ENCODE measurements at places on chromosomes 13 and 19.

DNA sequence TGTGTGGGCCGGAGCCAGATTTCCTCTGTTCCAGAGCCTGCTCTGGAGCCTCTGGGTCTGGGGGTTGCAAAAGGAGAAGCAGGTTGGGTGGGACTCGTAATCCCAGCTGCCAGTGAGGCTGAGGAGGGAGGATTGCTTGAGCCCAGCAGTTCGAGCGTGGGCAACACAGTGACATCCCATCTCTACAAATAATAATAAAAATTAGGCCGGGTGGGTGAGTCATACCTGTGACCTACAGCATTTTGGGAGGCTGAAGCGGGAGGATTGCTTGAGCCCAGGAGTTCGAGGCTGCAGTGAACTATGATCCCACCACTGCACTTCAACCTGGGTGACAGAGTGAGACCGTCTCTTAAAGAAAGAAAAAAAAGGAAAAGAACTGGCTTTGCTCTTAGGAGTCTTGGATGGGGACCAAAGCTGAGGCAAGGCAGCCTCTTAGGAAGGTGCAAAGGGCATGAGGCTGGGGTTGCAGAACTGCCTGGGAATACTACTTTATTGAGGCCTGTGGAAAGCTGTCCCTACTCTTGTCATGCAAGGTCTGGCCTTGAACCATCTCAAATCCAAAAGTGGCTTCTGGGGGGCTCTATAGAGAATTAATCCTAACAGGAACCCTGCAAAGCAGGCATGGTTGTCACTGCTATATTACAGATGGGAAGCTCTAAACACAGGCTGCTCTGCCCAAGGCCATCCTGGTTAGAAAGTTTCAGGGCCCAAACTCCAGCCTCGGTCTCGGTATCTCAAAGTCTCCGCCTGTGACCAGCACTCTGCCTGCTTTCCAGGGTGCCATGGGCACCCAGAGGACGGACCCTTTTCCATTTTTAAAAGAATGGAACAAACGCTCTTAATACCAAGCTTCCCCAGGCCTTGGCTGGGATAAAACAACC, 880 bp upstream of the C19orf12 start:
- DNase-seq: peak; percentile 46

DNA sequence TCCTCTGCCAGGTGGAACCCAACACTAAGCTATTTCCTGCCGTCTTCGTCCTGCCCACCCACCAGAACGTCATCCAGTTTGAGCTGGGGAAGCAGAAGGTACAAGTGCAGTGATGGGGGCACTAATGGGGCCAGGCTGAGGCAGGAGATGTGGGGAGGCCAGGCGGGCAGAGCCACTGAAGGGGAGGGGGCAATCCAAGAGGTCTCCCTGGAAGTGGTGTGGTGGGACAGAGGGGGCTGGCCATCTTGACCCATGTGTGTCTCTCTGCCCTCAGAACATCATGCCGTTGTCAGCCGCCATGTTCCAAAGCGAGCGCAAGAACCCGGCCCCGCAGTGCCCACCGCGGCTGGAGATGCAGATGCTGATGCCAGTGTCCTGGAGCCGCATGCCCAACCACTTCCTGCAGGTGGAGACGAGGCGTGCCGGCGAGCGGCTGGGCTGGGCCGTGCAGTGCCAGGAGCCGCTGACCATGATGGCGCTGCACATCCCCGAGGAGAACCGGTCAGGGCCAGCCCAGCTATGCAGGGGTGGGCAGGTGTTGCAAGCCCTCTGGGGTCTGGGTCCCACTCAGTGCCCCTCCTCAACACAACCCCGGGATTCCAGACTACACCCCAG, 49.6 kb downstream of the RYR1 start:
- no peak for DNase-seq

DNA sequence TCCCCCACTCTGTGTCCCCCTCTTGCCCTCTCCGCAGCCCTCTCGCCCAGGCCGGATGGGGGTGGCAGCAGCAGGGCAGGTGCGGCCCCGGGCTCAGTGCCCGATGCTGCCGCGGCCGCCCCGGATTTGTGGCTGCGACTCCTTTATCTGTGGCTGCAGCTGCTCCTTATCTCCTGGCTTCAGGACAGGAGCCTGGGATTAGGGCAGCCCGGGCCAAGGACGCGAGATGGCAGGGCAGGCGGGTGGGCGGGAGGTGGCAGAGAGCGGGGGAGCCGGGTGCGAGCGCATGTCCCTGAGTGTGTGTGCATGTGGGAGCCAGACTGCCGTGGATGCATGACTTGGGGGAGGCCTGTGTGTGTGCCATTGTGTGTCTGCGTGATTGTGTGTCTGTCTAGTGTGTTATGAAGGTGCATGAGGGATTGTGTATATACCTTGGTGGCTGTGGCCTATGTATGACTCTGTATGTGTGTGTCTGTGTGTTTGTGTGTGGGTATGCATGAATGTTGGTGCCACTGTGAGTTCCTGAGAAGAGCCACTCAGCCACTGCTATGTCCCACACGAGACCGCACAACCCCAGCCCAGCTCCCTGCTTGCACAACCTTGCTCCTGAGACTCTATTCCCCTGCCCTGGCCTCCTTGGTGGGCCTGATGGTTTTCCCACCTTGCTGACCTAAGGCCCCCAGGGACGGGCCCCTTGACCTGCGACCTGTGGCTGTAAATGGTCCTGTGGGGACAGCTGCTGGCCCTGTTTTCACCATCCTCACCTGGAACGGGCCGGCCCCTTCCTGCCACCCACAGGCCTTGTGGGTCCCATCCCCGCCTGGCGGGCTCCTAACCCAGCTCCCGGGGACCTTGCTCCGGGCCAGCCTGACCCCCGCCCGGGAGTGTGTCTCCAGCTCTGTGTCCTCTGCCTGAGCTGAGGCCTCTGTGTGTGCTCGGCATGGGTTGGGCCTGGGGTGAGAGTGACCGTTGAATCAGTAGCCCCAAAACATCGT, 5.3 kb upstream of the NRTN start:
- DNase-seq: no peak

DNA sequence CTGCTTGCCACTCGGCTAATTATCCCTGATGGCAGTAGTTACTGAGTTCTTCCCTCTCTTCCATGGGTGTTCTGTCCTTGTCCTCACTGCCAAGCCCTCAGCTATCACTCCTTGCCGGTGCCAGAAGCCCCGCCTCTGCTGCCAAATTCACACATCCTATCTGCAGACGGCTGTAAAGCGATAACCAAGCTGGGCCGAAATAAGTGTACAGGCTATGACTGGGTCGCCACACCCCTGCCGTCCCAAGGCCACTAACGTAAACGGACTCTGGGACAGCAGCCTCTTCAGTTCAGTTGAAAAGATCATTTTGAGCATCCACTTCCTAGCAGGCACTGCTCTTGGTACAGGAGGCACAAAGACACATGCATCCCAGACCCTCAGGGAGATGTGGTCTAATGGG, 13.3 kb downstream of the SLC7A1 start:
- DNase-seq: no peak

GRCh38 chr13:42116225-42116624, 67.8 kb downstream of the DGKH start:
- DNase-seq: peak; percentile 21

DNA sequence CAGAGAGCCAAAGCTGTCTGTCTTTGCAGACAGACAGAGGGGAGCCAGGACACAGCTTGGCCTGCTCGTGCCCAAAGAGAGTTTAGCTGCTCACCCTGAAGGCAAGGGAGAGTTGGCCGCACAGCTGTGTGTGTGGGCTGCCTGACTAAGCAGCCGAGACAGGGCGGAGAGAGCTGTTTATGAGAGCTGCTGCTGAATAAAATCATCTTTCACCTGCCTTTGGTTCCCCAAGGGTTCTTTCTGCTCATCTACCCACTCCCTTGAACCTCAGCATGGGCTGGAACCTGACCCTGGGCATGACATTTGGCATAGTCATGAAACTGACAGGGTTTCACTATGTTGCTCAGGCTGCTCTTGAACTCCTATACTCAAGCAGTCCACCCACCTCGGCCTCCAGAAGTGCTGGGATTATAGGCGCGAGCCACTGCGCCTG, 98.2 kb downstream of the RBM26 start:
- DNase-seq: peak; percentile 52

GRCh38 chr19:2408247-2408646, 19.1 kb downstream of the TIMM13 start:
- DNase-seq: no peak

- DNase-seq: peak; percentile 52
Measured at GRCh38 chr13:47076500-47076899, 179.6 kb upstream of the HTR2A start.

- no peak for DNase-seq
Measured at GRCh38 chr19:45972947-45973540, 621 bp downstream of the NOVA2 start.

GRCh38 chr19:10209315-10209714, 14.6 kb upstream of the DNMT1 start:
- DNase-seq: peak; percentile 65

- DNase-seq: no peak
Measured at GRCh38 chr19:4473763-4474513, 1.8 kb downstream of the HDGFL2 start.
